ENCODE measurements at places on chromosomes 1 and 21. TPM values are rescaled to one million over a fixed set of nuclear protein-coding genes. Genes with fewer than 3 reads are reported as not detected.

SYCP1 gene
- not detected for total RNA-seq

DDR2 gene
- 94.2 TPM for total RNA-seq

CENPL gene
- total RNA-seq = 15.3 TPM

TNFRSF4 gene
- 2.3 TPM for total RNA-seq

HSD3B1 gene
- total RNA-seq = 0.39 TPM
